H54 (cell line): ENCODE measurements at places on chromosomes 16 and 17.

GRCh38 chr17:50198026-50198669, 3.3 kb downstream of the COL1A1 start:
- DNase-seq, result peak; percentile 57

GRCh38 chr17:68459037-68459639, 1.8 kb upstream of the WIPI1 start:
- DNase-seq, result no peak

DNA sequence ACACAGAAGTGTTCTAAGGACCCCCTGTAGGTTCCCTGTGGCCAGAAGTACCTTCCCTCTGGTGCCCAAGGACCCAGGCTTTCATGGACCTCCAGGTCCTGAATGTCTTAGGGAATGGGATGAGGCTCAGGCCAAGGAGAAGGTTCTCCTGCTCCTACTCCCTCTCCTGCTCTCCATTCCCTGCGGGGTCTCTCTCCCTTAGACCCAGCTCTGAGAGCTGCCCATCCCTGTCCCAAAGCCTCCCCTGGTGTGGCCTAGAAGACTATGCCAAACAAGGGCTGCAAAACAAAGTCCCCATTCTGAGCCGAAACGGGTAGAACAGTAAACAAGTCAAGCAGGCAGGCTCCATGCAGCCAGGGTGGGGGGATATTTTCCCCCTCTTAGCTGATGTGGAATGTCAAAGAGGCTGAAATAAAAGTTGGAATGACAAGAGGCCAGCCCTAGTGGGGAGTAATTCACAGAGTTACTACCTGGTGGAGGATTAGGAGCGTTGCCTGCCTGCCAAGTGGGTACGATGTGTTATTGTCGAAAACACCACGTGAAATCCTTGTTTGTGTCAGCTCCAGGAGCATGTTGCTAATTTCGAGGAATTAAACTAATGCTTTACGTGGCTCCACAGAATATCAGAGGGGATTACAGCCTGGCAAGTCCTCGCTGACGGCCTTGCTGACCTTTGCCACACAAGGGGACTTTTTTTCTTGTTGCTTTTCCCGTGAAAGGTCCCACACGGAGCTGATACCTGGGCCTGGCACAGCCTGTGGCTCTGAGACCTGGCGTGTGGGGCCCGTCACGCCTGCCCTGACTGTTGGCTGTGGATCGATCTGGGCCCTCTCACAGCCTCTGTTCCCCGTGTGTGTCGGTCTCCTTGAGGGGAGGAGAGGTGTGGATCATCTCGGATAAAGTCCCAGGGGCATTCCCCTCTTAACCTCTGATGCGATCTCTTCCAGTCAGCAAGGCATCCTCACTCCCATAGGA, 2.9 kb downstream of the WFIKKN2 start:
- DNase-seq, result no peak

GRCh38 chr17:8844229-8845218, 22.9 kb downstream of the PIK3R6 start:
- no peak for DNase-seq

- no peak for DNase-seq
Measured at GRCh38 chr17:37094391-37094790, 145.6 kb downstream of the AATF start.

DNA sequence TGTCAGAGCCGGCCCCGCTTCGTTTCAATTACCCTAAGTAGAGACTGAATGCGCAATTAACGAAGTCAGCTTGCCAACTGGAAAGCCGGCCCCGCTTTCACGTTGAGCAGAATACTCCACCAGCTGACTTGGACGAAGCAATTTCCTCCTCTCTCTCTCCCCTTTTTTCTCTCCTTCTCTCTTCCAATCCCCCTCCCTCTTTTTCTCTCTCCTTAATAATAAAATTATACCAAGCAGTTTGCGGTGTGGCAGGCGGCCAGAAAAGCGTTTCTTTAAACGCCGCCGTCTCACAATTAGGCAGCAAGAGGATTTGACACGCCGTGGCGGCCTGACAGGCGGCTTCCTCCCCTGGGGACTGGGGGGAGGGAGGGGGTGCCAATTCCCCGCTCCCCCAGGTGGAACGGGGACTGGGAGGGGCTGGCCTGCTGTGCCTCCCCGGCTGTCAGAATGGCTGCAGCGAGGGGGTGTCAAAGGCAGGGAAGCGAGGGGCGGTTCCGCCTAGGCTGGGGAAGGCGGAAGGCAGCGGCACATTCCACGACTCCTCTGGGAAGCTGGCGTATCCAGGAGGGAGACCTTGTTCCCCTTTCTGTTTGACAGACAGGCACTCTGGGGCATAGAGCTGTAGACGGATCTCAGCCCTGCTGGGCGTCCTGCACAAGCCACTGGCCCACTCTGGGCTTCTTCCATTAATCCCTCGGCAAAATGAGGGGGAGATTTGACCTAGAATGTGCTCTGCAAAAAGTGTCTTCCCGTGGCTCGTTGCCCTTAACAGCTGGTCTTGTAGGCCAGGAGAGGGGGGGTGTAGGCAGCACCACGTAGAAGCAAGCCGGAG, 52.7 kb downstream of the SREBF1 start:
- DNase-seq, result no peak

DNA sequence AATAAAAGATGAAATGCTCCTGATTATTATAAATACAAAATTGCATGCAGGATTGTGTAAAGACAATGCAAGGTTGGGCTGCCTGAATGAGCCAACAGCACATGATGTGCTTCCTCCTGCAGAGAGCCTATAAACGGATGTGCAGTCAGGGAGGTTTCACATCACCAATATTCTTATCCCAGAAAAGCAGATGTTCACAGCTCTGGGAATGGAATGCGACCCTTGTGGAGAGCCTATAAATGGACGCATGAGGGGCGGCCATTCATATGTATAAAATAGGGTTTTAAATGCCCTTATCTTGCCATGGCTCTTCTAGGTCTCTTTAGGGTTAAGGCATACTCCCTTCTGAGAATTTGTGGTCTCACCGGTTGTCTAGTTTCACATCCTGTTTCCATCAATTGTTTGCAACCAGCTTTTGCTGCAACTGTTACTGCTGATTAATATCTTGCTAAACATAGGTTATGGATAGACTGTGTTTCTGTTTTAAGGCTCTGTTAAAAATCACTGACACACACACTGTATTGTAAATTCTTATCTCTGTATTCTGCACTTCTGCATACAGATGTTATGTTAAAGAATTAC, 31.9 kb downstream of the SLFN11 start:
- DNase-seq, result no peak

- no peak for DNase-seq
Measured at GRCh38 chr17:46890638-46891037, 32.3 kb upstream of the GOSR2 start.

DNA sequence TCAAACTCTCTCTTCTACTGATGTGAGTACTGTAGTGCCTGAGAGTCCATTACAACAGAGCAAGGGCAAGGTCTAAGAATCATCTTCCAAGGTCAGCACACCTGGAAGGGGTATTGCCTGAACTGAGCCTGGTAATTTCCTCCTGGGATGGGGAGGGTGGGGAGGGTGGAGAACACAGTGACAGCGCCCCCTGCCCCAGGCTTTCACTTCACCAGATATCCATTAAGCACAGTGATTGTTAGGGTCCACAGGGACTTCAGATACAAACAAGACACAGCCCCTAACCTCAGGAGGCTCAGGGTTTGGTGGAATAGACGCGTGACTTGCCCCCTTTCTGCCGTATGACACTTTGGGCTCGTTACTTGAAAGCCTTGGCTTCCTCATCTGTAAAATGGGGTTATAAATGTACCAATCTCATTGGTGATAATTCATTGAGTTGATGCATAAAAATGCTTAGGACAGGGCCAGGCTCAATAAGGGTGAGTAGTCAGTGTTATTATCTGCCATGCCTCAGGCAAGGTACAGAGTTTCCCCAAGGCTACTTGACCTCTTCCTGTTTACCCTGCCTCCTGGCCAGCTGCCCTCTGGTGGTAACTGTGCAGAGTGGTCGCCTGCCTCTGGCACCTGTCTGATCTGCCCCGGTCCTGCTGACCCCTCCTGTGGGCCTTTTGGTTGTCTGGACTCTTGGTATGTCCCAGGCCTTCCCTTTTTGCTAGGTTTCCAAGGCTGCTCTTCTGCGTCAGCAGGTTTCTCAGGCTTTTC, 13.1 kb upstream of the BRD7 start:
- DNase-seq, result no peak

- DNase-seq, result no peak
Measured at GRCh38 chr17:34665819-34666763, 86.7 kb downstream of the TMEM132E start.

DNA sequence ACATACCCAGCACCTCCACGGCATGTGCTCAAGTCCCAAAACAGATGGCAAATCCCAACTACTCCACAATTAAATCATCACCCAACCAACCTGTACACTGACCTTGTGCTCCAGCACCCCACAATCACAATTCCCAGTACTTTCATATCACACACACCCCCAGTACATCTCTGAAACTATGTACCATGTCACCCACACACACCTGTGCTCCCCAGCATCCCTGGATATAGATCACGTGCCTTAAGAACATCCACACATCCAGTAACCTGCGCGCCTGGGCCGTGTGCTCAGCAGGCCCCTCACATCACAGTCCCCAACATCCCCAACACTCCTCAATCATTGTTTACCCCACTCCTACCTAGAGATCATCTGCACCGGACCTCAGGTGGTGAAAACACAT, 2.1 kb downstream of the NLGN2 start:
- DNase-seq, result no peak
